ENCODE measurements at places on chromosomes 5 and 9.
A peak's percentile ranks its signal among the peaks of the same experiment; 100 is the strongest.

DNA sequence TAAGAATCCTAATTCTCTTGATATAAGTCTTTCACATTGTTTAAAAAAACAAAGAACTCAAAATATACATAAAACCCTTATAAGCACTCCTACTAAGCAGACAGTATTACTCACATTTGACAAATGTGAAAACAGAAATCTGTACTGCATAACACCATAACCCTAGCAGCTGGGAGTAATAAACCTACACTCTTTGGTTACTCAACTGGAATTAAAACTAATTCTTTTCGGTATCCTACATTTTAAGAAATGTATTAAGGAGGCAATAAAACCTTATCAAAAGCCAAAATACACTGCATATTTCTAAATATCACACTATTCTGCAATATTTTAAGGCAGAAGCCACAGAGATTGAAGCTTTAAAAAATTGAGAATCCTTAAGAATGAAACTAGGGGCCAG, 6.8 kb downstream of the AUH start:
- DNase-seq: no peak

GRCh38 chr5:10153808-10154537, 95.7 kb downstream of the ATPSCKMT start:
- DNase-seq: peak; percentile 21

- DNase-seq: no peak
Measured at GRCh38 chr5:6603643-6604042, 29.2 kb downstream of the NSUN2 start.

DNA sequence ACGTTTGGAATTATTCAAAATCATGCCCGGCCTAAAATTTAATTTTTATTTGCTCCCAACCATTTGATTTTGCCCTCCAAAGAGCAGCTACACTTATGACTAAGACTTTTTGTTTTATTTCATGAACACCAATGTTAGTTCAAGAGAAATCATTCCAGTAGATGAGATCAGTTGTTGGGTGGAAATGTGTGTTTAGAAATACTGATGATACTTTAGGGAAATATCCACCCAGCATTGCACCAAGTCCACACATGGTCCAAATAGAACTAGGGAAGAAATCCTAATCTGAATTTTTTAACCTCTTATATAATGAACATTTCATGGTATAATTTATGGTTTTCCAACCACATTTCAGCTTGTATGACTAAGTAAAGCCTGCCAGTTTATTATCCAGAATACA, 28.3 kb upstream of the GOLPH3 start:
- DNase-seq: no peak

DNA sequence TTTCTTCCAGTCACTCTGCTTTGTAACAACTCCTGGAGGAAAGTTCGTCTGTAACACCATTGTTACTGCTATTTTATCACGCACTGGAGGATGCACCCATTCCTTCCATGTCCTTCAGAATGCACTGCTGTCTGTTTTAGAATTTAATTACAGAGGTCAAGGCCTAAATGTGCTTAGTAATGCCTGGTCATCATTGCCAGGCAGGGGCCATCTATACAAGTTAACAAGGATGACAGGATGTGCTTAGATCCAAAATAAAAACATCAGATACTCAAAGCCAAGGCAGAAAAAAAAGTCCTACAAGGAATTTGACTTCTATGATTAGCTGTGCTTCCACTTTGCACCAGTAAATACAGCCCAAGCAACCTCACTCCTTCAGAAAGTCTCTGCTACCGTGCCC, 371.4 kb downstream of the SEMA5A start:
- DNase-seq: no peak

- no peak for DNase-seq
Measured at GRCh38 chr9:15982182-15982581, 429.3 kb downstream of the CCDC171 start.

All from NCI-H2171 treated with DMSO at 0.1 percent for 48 hours (cell line).